ENCODE measurements at places on chromosomes 12 and 14. TPM values are rescaled to one million over a fixed set of nuclear protein-coding genes. Genes with fewer than 3 reads are reported as not detected.

The HOXC9 gene
- 10.6 TPM for total RNA-seq

The KRT82 gene
- total RNA-seq = not detected

The PTPRR gene
- 0.17 TPM for total RNA-seq

The COX8C gene
- total RNA-seq = not detected

The SGPP1 gene
- total RNA-seq = 16.5 TPM

The TAS2R13 gene
- total RNA-seq = not detected

The OR6C2 gene
- not detected for total RNA-seq

The PRH2 gene
- not detected for total RNA-seq

The RILPL2 gene
- total RNA-seq = 1.7 TPM

The TMEM119 gene
- not detected for total RNA-seq

The MDGA2 gene
- total RNA-seq = not detected

The MYBPC1 gene
- total RNA-seq = not detected

The MFAP5 gene
- total RNA-seq = not detected

The GDF3 gene
- total RNA-seq = not detected

The GLI1 gene
- 9.9 TPM for total RNA-seq

The INSM2 gene
- total RNA-seq = 0.02 TPM

The FAM90A1 gene
- 0.07 TPM for total RNA-seq

The RPGRIP1 gene
- 0.37 TPM for total RNA-seq

The AJUBA gene
- total RNA-seq = 38.1 TPM

The AMN gene
- total RNA-seq = 0.16 TPM

The GLT8D2 gene
- total RNA-seq = 0.28 TPM

The PLEKHG7 gene
- 0.02 TPM for total RNA-seq

The PRR4 gene
- total RNA-seq = 1.5 TPM

The SLC6A15 gene
- 2.4 TPM for total RNA-seq

The TMPRSS12 gene
- not detected for total RNA-seq

The BATF gene
- not detected for total RNA-seq

The TMEM19 gene
- 31.2 TPM for total RNA-seq

The TTC6 gene
- total RNA-seq = 0.38 TPM

The OR4K15 gene
- total RNA-seq = not detected

The TMTC2 gene
- total RNA-seq = 1.1 TPM
